NCI-H1417 (cell line): ENCODE measurements at places on chromosomes 4 and X.

- DNase-seq, result no peak
Measured at GRCh38 chr4:81494031-81494431, 22.3 kb upstream of the RASGEF1B start.

DNA sequence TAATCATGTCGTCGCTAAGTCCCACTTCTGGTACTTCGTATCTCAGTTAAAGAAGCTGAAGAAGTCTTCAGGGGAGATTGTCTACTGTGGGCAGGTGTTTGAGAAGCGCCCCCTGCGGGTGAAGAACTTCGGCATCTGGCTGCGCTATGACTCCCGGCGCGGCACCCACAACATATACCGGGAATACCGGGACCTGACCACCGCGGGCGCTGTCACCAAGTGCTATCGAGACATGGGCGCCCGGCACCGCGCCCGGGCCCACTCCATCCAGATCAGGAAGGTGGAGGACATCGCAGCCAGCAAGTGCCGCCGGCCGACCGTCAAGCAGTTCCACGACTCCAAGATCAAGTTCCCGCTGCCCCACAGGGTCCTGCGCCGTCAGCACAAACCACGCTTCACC is 11.3 kb downstream of the PNCK start:
- DNase-seq, result no peak

DNA sequence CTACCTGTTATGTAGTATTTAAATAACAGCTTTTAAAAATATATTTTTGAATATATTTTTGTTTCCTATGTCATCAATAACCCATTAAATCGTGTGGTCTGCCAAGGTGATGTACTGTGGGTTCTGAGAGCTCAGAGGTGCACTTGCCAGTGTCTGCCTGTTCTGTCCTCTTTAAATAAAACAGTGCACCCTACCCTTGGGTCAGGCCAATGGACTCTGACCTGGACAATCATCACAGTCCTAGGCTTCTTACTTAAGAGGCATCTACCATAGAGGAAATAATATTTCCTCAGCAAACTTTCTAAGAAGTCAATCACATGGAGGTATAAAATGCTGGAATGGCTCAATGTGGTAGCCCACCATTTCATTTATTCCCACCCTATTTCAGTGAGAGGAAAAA is 26.0 kb upstream of the LHFPL1 start:
- no peak for DNase-seq

DNA sequence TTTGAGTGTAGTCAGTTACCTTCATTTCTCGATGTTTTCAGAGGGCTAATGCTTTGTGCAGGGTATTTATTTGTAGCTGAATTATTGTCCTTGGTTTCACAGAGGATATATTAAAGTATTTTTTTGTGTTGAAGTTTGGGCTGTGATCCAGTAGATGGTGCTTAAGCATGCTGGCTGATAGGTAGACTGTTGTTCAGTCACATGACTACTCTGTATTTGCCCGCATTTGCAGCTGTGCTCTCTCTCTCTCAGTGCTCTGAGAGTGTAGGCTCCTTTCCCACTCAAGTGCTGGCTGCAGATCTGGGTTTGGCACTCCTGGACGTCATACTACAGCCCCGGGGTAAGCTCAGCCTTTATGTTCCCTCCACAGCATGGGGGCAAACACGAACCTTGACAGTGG is 21.7 kb downstream of the RAB40AL start:
- peak; percentile 5 for DNase-seq

DNA sequence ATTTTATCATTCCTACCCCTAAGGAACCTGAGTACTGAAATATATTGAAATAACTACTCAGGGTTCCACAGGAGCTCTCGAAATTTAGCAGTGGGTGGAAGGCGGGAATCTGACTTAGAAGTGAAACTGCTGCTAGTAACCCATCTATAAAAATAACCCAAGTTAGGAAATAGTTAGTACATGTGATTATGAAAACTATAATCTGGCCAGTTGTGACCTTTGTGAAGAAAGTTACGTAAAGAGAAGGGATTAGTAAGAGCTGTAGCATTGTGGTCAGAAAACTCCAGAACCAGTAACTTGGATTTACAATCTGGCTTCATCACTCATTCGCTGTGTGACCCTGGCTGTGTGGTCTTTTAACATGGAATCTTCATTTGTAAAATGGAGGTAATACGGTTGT is 175.5 kb downstream of the RAPGEF2 start:
- no peak for DNase-seq
